HS-5 (cell line): ENCODE measurements at places on chromosomes 5 and 9.
A peak's percentile ranks its signal among the peaks of the same experiment; 100 is the strongest.

- DNase-seq = no peak
These were observed 68.5 kb downstream of the SLC24A2 start for GRCh38 chr9:19720377-19720776.

- DNase-seq = no peak
These were observed 28.0 kb downstream of the NLN start for GRCh38 chr5:65749956-65750355.

- no peak for DNase-seq
These were observed 12.4 kb upstream of the CRB2 start for GRCh38 chr9:123343443-123344191.

DNA sequence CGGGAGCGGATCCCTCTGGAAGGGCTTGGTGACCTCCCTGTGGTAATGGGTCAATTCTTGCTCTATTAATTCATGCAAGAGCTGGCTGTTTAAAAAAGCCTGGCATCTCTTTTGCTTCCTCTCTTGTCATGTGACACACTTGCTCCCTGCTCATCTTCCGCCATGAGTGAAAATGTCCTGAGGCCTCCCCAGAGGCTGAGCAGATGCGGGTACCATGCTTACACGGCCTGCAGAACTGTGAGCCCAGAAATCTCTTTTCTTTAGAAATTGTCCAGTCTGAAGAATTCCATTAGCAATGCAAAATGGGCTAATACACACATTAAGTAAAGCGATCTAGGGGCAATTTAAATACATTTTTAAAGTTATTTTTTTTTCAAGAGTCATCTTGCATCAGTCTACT, 48.7 kb upstream of the CDK20 start:
- DNase-seq = no peak

- no peak for DNase-seq
These were observed 45.1 kb upstream of the PTCH1 start for GRCh38 chr9:95561913-95562312.

GRCh38 chr9:10678790-10679189, 66.0 kb upstream of the PTPRD start:
- no peak for DNase-seq

GRCh38 chr9:134389642-134390041, 63.4 kb downstream of the RXRA start:
- no peak for DNase-seq

GRCh38 chr5:126875303-126875785, 98.4 kb downstream of the LMNB1 start:
- DNase-seq = no peak

DNA sequence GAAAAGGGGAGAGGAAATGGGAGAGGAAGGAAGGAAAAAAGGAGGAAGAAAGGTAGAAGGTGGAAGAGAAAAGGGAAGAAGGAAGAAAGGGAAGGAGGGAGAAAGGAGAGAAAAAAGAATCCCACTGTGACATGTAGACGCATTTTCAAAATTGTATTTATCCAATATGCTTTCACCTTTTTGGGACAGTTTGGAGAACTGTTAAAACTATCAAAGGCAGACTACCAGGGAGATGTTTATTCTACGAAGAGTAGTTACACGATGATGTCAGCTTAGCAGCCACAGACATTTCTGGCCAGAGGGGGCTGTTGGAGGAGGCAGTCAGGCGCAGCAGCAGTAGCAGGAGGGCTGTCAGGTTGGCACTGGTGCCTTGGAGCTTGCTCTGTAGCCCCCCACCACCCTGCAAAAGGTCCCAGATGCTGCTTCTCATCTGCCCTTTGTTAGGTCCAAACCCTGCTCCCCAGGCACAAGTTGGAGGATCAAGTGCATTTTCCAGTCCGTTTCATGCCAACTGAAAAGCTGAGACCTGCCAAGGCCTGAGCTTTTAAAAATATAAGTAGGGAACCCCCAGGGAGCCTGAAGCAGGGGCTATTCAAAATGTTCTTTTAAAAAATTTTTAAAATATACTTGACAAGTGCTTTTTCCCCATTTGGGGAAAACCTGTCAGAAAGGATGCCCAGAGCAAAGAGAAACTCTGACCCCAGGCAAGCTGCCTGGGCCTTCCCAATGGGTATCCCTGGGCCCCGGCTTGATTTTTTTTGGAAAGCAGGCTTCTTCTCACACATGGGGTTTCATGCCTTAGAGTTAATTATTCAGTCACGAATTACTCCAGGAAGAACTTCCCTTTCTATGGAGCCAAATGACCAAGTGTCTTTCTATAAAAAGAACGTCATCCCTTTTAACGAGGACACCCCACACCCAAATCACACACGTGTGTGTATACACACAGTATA, 203.3 kb downstream of the SLIT3 start:
- no peak for DNase-seq

GRCh38 chr5:121021681-121022080, 557.6 kb downstream of the PRR16 start:
- DNase-seq = no peak

DNA sequence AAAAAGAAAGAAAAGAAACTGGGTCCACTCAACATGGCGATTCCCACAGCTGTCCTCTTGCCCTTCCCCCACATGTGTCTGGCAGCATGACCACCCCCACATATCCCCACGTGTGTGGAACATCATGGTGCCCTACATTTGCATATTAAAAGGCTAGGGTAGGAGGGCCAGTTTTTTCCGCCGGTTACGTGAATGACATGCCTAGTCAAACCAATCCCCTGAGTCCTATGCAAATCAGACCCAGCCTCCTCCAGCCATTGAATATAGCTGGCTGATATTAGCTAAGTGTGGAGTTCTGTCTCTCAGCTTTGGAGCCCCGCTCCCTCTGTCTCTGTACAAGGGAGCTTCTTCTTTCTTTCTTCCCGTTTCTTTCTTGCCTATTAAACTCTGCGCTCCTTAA, 33.0 kb upstream of the CCDC112 start:
- DNase-seq = no peak

DNA sequence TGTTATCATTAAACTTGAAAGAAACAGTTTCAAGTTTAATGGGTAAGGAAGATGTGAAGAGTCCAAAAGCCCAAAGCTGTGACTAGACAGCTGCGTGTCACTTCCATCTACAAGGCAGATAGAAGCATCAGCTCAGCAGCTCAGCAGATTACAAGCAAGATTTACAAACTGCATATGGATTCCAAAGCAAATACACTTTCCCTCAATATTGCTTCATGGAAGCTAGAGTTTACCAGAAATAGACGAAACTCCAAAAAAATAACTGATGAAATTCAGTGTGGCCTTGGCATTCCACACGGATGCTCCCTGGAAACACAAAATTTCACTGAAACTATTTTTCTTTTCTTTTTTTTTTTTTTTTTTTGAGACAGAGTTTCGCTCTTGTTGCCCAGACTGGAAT, 17.9 kb downstream of the MYO10 start:
- no peak for DNase-seq

GRCh38 chr5:115838885-115839518, 2.4 kb downstream of the ATG12 start:
- peak; percentile 47 for DNase-seq

GRCh38 chr9:136249877-136250559, 4.4 kb upstream of the QSOX2 start:
- no peak for DNase-seq

- DNase-seq = no peak
These were observed 57.9 kb downstream of the OSTF1 start for GRCh38 chr9:75146229-75146628.

- no peak for DNase-seq
These were observed 40.2 kb upstream of the WWC1 start for GRCh38 chr5:168251259-168251658.

- DNase-seq = peak; percentile 73
These were observed 11.7 kb downstream of the CER1 start for GRCh38 chr9:14710804-14711203.

DNA sequence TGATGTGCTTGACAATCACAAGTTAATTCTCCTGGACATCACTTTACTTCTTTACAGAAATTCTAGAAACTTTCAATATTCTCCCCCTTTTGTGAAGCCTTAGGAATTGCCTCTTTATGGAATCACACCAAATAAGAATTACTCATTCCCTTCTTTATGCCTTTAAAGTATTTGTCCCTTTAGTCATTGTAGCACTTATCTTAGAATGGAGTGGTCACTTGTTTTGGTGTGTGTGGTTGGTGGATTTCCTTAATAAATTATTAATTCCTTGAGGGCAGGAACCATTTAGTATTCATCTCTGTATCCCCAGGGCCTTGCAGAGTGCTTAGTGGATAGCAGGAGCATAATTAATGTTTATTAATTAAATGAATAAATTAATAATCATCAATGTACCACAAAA, 307.0 kb downstream of the ARRDC3 start:
- no peak for DNase-seq

DNA sequence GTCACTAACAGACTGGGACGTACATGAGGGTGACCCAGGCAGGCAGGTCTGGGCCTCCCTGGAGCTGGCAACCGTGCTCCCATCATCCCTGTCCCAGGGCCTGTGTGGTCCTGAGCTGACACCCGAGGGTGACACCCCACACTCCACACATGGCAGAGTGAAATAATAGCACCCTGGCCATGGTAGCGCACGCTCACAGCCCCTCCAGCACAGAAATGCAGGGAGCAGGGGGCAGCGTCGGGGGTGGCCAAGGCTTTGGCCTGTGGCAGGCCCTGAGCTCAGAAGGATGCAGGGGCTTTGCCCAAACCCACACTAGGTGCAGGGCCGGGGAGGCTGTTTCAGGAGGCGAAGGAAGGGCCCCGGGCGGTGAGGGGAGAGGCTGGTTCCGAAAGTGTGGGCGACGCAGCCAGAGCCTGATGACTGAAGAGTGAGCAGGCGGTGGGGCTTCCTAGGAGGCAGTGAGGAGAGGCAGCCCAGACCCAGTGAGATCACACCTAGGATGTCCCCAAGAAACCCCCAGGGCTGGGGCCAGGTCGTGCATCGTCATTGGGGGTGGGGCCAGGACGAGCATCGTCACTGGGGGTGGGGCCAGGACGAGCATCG, 12.9 kb downstream of the OR2V2 start:
- DNase-seq = no peak

- no peak for DNase-seq
These were observed 124.4 kb downstream of the ZNF354C start for GRCh38 chr5:179184521-179185050.

DNA sequence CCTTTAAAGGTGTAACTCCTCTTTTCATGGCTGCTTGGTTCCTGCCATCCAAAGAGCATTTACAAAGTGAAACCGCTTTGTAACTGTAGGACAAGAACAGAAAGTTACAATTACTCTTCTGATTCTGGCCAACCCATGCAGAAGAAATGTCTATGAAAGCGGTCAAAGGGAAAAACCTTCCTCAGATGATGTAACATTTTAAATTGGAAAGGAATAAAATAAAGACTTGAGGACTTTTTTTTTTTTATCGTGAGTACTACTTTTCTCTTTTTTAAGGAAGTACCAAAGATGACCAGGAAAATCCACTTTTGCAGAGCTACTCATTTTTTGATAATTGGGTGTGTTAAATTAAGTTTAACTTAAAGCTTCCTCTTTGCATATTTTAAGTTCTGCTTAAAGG, 13.0 kb upstream of the C9orf72 start:
- no peak for DNase-seq

DNA sequence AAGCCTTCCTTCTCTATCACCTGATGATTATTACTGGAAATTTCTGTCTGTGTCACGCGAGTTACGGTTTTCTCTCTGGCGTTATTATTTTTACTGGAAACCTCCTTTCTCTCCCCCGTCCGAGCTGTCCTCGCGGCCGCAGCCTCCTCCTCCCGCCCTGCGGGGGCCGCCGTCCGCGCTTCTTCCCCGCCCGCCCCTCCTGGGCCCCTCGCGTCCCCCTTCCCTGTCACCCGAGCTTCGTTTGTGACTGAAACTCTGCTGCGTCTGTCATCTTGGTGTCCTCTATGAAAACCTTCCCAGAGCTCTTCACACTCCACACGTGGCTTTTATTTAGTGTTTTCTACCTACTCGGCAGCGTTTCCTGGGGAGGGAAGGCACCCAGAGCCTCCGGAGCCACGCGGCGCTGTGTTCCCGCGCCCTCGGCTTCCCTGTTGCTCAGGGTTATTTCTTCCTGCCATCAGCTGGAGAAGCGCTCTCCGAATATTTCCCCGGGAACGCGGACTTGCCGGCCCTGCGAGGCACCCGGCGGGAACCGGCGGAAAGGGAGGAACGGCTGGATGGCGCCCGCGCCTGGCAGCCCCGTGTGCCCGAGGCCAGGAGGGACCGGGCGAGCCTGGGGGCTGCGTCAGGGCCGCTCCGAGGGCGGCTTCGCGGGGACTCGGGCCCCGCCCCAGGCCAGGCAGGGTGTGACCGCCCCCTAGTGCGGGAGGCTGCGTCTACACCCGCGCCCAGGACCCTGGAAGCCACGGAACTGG, 33.9 kb downstream of the TRIP13 start:
- no peak for DNase-seq

GRCh38 chr5:58231041-58231440, 228.8 kb downstream of the PLK2 start:
- no peak for DNase-seq

GRCh38 chr5:56145511-56145910, 87.6 kb downstream of the ANKRD55 start:
- DNase-seq = no peak

DNA sequence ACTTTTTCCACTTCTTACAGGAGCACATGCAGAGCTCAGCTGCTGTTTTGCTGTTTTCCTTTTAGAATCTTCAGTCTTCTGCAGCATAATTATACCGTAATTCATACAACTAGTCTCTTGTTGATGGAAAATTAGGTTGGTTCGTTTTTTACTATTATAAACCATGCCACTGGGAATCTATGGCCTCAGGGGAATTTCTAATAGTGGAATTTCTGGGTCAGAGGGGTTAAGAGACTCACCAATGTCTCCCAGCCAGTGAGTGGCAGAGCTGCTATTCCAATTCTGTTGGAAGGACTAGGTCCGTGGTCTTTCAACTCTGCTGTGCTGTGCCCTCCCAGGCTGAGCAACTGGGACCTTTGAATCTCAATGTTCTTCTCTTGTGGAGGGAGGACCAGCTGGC, 282.5 kb downstream of the ZSWIM6 start:
- no peak for DNase-seq
